Lung microvascular endothelial cell (primary cell): ENCODE measurements at places on chromosomes 16 and 17.

DNA sequence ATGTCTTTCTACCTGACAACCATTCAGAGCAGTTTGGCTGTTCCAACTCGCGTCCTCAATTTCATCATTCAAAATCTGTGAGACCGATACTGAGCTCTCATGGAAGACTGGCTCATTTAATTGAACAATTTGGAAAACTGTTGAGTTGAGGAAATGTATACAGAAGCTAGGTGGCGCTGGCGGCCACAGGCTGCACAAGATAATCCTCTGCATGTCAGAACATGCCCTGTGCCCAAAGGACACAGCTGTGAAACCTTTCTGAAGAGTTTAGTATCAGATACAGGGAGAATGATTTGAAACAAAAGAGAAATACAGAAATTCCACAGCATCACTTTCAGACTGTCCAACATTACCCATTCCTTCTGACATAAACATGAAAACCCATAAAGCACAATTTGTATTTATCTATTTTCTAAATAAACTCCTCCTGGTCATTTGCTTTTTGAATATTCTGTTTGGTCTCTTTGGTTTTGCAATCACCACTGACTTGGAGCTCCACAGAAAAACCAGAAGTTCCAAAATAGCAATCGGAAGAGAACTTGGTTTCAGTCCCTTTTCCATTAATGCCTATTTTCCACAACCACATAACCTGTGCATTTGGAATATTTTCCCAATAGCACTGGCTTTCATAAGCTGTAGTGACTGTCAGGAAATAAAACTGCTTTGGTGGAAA lies 192.8 kb downstream of the MAP2K6 start:
- DNase-seq = peak; percentile 90

- peak; percentile 33 for DNase-seq
Measured at GRCh38 chr17:43349142-43349541, 49.7 kb upstream of the ARL4D start.

GRCh38 chr17:8522577-8522976 lies 86.9 kb downstream of the NDEL1 start:
- DNase-seq = no peak

DNA sequence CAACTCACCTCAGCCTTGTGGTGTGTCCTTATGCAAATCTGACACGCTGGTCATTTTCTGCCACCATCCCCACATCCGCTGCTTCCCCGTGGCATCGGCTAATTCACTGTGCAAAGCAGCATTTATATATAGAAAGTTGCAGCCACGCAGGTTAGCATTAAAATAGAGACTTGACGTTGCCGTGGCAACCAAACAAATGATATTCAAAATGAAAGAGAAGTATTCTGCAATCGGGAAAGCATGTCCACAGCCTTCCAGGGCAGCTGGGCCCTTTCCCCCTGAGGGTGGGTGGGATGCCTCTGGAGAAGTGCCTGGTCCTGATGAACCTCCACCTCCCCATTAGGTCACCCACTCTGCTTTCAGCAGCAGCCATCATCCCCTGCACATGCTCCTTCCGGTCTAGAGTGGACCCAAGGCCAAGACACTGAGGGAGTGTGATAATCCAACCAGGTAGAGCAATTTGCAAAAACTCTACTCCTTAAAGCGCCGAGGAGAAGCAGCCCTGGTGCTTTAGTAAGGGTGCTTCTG lies 138.7 kb downstream of the GAS7 start:
- DNase-seq = no peak

DNA sequence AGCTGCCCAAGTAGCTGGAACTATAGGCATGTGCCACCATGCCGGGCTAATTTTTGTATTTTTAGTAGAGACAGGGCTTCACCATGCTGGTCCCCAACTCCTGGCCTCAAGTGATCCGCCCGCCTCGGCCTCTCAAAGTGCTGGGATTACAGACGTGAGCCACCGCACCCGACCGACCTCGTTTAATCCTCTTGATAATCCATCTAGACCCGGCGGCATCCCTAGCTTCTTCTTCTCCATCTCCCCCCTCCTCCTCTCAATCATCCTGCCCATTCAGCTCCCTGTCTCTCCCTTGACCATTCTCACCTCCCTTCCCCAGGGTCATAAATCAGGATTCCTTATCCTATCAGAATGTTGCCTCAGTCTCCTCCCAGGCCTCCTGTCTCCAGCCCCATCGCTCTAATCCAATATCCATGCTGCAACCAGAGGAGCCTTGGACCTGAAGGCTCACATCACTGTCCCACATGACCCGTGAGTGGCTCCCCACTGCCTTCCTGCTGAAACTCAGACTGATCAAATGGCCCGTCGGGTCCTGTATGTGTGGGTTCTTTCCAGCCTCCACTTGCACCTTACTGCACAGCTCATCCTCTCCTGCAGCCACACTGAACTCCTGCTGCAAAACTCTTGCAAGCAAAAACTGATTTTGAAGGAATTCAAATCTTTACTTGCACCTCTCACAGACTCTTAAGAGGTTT lies 74.1 kb upstream of the CDH5 start:
- no peak for DNase-seq

DNA sequence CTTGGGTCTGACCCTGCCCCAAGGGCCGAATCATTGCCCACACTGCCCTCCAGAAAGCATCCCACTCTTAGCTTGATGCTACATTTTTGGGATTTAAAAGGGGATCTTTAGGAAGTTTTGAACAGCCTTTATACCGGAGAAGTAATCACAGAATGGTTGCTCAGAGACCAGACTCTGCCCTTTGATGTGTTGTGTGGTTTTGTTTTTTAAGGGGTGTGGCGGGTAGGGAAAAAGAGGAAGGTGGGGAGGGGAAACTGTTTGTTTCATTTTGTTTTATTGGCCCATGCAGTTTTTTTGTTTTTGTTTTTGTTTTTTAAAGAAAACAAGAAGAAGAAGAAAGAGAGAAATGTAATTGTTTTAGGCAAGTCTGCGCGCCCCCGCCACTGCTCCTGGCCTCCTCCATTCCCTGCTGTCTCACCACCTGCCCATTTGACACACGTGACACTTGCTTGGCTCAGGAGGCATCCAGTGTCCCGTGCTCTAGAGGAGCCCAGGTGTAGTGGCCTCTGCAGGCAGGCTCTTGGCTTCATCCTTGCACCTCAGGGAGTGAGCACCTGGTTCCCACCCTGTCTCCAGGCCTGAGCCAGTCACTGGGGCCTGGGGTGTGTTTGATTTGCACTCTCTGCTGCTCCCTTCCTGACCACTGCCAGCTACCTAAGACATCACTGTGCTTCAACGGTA lies 35.7 kb downstream of the GNAO1 start:
- DNase-seq = no peak

DNA sequence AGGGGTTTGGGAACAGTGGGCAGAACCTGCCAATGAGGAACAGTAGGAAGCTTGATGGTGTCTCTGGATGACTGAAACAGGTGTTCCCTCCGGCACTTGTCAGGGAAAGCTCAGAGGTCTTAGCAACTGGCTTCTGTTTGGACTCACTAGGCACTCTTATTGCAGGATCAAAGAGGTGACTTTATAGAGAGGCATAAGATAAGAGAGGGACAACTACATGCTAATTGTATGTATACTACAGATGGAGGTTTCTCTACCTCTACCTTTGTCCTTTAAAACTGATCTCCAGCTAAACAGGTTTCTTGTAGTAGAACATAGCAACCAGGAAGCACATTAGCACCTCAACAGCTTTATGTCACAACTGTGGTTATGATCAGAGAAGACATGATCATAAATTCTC lies 7.6 kb downstream of the CNTD1 start:
- no peak for DNase-seq

DNA sequence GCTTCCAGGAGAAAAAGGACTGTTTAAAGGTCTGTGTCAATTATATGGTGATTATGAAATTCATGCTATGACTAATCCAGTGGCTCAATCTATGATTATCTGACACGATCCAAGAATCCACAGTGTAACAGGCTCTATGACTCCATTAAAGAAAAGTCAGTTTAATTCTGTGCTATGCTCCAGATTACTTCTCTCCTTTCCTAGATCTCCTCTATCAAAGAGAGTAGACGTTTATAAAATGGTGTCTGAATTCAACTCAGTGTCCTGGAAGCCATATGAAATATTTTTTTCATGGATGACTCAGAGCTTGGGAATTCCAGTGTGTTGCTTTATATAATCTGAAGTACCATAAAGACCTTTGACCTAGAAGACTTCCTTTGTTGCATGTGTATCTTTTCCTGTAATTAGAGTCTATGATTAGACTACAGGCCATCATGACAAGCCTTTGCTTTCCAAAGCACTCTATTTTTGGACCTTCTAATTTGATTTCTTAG lies 27.0 kb upstream of the NF1 start:
- DNase-seq = no peak

DNA sequence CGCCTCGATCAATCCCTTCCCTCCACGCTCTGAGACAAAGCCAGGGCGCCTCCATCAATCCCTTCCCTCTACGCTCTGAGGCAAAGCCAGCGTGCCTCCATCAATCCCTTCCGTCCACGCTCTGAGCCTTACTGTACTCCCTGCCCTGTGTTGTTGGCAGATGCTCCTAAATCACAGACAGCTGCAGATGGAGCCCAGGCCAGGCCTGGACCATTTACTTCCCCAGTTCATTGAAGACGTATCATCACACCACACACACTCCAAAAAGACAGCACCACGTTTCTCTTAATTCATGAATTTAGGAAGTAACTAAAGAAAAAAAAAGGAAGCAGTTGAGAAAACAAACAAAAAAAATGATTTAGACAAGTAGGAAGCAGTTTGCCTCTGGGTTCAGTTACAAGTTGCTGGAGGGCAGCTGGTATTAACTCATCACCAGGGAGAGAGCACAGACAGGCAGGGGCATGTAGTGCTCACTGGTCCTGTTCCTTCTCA lies 7.4 kb upstream of the CD300LD start:
- DNase-seq = no peak

- DNase-seq = no peak
Measured at GRCh38 chr17:51402899-51403298, 142.6 kb downstream of the UTP18 start.

GRCh38 chr17:41620583-41621434 lies 3.6 kb downstream of the KRT17 start:
- DNase-seq = no peak

GRCh38 chr16:85227084-85227945 lies 115.0 kb upstream of the CIBAR2 start:
- no peak for DNase-seq

GRCh38 chr16:74561626-74562025 lies 45.3 kb downstream of the GLG1 start:
- DNase-seq = peak; percentile 60

GRCh38 chr17:31404028-31404949 lies 12.8 kb downstream of the RAB11FIP4 start:
- no peak for DNase-seq

DNA sequence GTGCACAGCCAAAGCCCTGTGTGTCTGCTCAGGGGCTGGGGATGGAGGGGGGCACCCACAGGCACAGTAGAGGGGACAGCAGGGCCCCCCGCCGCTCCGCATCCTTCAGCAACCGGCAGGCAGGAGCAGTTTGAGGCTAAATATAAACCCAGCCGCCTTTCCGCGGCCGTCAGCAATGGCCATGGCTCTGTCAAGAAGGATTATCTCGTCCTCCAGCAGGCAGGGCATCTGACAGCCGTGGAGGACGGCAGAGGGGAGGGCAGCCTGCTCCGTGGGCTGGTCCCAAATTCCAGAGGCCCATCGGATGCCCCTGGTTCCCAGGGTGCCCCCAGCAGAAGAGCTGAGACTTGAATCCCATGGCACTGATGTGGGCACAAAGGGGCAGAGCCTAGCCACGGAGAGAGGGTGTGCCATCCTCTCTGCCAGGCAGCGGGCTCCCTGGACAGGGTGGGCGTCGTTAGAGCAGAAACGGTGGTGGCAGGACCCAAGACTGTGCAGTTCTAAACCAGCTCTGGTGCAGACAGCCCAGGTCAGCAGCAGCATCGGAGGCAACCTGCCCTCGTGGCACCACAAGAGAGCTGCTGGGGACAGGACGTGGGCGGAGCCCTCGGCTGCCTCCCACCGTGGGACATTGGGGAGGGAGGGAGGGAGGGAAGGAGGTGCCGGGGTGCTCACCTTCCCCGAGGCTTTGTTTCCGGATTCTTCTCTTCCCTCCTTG lies 198.8 kb upstream of the CIBAR2 start:
- no peak for DNase-seq

GRCh38 chr17:2871205-2871604 lies 75.0 kb downstream of the RAP1GAP2 start:
- DNase-seq = no peak

DNA sequence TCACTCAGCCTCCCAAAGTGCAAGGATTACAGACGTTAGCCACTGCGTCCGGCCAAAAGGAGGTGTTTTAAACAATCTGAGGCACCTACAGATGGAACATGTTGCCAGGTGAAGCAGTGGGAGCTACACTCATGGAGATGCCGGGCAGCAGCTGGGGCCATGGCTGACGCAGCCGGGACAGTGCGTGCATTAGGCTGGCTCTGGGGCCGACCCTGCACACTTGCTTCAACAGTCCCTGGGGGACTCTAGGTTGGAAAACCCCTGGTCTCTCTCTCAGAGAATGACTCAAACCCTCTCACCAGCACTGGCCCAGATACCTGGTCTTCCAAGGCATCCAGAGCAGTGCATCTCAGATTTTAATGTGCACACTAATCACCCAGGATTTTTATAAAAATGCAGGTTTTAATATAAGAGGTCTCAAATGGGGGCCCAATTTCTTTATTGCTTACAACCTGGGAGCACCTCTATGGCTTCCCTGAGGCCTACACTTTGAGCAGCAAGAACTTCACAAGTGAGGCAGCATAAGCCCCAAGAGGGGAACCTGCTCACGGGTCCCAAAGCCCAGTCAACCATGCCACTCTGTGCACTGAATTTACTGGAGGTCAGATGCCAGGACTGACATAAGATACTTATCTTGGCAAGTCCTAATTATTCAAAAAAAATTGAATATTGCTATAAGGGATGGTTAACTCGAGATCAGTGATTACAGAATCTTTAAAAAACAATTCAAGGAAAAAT lies 70.8 kb upstream of the TRAP1 start:
- no peak for DNase-seq

- no peak for DNase-seq
Measured at GRCh38 chr17:231966-232807, 50.7 kb upstream of the DOC2B start.

DNA sequence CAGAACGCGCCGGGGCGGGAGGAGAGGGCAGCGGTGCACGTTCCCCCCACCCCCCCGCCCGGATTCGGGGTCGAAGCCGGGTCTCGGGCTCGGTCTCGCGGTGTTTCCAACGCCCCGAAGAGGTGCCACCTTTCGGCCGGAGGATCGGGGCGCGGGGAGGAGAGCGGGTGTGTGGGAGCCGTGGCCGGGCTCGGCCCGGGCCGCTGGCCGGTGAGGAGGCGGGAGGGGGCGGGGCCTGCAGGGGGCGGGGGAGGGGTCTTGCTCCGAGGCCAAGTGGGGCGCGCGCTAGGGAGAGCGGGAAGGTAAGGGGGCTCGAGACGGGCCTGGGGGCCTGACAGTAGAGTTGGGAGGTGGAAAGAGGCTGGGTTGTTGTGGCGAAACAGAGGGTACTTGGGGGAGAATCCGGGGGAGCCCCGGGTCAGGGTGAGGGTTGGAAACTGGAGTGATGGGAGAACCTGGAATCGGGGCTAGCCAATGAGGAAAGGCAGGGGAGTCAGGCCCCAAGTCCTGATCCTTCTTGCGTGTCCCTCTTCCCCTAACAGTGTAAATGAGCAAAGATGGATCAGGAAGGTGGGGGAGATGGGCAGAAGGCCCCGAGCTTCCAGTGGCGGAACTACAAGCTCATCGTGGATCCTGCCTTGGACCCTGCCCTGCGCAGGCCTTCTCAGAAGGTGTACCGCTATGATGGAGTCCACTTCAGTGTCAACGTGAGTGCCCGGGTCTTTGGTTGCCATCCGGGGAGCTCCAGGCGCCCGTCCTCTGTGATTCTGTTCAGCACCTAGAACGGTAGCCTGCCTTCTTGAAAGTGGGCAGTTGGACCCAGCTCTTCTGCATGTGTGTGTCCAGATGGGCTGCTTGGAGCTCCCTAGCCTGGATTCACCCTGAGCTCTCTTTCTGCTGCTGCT lies 873 bp downstream of the SETD1A start:
- peak; percentile 57 for DNase-seq
